RCC 7860 (cell line): ENCODE measurements at places on chromosomes 4 and X.

- DNase-seq = no peak
Observed at GRCh38 chr4:165715989-165716388, 157.0 kb upstream of the TLL1 start.

DNA sequence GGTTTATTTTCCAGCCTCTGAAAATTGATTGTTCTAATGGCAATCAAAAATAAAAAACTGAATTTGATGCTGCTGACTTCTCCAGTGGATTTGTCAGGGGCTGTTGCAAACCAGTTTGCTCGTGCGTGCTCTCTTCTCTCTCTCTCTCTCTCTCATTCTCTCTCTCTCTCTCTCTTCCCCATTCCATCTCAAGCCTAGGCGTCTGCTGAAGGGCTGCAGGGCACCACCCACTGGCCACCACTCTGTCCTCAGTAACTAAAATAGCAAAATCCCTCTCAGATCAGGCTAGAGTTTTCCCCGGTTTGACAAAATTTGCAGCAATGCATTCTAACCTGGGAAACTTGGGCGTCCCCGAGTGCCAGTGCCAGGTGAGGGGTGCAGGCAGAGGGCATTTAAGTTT lies 19.4 kb downstream of the NKX6-1 start:
- DNase-seq = no peak

DNA sequence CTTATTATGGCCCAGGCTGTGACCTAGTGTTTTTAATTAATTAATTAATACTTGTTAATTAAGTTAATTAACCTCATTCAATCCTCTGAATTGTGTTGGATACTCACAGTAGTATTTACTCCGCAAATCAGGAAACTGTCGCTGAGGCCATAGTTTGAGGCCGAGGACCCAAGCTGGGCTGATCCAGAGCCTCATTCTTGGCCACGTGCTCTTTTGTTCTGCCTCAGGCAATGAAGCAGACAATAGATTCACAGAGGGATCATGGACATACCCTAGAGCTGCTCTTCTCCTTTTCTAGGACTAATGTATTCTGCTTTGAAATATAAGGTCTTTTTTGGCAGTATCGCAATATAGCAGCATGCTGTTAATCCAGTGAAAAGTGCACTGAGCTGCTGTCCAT lies 24.0 kb upstream of the SNCA start:
- DNase-seq = no peak

GRCh38 chr4:153950100-153950979 lies 161.5 kb upstream of the SFRP2 start:
- DNase-seq = no peak

- DNase-seq = no peak
Observed at GRCh38 chr4:42671431-42672194, 14.7 kb upstream of the ATP8A1 start.

- no peak for DNase-seq
Observed at GRCh38 chrX:138378876-138379275, 332.6 kb downstream of the FGF13 start.

GRCh38 chr4:136865526-136865925 lies 666.8 kb downstream of the PCDH18 start:
- no peak for DNase-seq

GRCh38 chr4:178316211-178316610 lies 874.0 kb upstream of the AGA start:
- no peak for DNase-seq

DNA sequence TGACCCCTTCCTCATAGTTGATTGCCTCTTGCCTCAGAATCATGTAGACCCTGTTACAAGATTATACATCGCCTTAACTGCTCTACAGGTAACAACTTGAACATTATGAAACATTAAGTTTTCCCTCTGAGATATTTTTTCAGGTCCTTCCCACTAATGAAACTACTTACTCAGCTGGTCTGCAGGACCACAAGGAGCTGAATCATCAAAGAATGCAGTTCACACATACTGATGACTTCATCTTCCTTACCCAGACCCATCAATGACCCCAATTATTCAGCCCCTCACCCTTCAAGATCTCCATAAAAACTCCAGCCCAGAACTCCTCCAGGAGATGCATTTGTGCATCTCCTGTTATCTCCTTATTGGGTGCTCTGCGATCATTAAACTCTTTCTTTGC lies 720.9 kb downstream of the RAPGEF2 start:
- DNase-seq = peak; percentile 45

DNA sequence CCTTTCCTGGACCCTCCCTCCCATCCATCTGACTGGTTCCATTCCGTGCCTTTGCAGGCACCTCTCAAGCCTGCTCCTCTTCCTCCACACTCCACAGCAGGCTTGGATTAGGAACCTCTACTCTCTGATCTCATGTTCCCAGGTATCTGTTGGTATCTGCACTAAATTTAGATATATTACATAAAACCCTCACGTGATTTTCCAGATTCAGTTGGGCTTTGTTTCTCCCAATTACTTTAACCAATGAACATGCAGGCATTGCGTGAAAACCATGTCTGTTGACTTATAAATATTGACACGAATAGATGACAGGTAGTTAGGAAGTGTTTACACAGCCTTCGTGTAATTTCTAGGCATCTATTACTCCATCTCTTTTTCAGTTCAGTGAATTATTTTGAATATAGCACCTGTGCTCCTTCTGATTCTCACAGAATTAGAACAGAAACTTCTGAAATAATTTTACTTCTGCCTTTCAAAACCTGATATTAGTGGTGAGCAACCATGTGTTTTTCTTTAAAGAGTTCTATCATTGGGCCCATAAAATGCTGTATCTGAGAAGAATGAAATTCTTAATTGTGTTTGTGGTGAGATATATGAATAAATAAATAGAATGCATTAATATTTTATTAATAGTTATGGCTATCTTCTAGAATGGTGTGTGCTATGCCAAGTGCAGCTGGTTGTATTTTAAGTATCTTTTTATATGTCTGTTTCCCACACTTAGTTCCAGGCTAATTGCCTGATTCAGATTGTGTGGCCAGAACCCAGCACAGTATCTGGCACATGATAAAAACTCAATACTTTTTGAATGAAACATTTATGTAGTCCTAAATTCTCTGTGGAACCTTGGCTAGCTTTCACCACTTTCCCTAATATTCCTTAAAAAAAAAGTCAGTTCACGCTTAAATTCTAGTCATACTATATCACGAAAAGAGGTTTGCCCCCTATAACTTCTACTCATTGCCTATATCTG lies 304.8 kb downstream of the QDPR start:
- DNase-seq = no peak

DNA sequence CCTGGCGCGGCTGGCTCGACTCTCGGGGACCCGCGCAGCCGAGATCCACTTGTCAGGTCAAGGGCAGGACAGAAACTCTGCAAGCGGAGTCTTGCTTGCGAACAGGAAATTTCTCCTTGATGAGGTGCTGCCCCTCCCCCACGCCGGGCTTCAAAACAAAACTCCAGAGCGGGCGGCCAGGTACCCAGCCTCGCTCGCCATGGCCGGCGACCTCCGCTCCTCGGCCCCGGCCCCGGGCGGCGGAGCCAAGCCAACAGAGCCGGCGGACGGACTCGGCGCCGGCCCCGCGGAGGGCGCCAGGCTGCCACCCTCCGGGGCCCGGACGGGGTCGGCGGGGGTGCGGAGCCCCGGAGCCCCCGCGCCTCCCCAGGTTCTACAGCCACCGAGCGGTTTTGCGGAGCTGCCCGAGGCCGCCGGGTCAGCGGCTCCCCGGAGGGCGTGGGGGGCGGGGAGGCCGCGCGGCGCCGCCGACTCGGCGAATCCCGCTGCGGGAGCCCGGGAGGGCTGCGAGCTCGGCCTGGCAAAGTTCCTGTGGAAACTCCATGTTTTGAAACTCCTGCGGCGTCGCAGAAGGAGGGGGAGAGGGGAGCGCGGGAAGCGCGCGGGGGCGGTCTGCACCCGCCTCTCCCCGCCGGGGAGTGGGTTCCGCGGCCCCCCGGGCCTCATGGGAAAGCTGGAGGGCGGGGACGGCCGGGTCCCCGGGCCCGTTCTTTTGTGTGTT lies 11.7 kb upstream of the BCOR start:
- peak; percentile 46 for DNase-seq

DNA sequence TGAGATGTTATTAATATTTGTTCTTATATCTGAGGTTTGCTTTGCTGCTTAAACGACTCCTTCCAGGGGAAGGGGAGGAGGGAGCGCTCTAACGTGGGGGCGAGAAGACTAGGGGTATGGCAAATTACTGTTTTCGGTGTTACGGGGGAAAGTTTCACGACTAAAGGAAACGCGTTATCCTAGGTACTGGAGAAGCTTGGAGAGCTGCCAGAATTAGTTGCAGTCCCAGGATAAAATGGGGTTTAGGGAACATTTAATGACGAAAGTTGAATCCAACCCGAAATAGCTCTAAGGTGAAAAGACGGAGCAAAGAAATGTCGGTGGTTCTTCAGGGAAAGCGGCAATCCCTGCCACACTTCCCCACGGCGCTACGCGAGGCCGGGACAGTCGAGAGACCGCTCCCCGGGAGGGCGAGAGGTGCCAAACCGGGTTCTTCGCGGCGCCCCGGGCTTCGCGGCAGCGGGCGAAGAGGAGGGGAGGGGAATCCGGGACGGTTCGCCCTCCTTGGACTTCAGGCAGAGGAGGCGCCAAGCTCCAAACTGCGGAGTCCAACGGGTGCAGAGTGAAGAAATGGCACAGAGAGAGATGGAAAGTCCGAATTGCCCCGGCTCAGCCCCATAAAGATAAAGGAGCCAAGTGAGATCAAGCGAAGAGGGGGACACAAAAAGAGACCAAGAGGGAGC lies 724 bp downstream of the THOC2 start:
- no peak for DNase-seq
